ENCODE measurements at places on chromosomes 2 and 18. TPM values are rescaled to one million over a fixed set of nuclear protein-coding genes. Genes with fewer than 3 reads are reported as not detected.
A peak's percentile ranks its signal among the peaks of the same experiment; 100 is the strongest.

Gene FECH
- total RNA-seq, result 15.0 TPM

Gene PLEK
- total RNA-seq, result 2.7 TPM

GRCh38 chr18:2002151-2002550 lies 569.2 kb downstream of the METTL4 start:
- no peak for ATAC-seq

GRCh38 chr2:74772046-74772445 lies 61.9 kb upstream of the HK2 start:
- ATAC-seq, result no peak

GRCh38 chr18:68220458-68220857 lies 494.4 kb downstream of the TMX3 start:
- ATAC-seq, result no peak

GRCh38 chr2:10091182-10091888 lies 11.1 kb upstream of the CYS1 start:
- no peak for ATAC-seq

- ATAC-seq, result no peak
Observed at GRCh38 chr2:100260712-100261620, 61.3 kb downstream of the LONRF2 start.

DNA sequence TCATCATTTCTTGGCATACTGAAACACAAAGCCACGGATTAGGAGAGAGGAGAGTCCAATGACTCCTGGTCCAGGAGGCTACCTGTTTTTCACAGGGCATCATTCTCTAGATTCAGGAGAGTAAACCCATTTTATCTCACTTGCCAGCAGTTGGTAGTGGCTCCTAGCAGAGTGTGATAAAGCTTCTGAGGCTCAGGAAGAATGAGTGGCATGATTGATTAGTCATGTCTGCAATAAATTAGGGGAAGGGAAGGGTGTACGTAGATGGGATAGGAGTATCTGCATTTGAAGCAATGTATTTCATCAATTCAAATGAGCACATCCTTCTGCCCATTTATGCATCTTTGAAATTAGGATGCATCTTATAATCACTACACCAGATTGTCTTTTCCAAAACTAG lies 31.1 kb upstream of the PNO1 start:
- ATAC-seq, result no peak

GRCh38 chr2:228446734-228447133 lies 265.2 kb upstream of the SPHKAP start:
- no peak for ATAC-seq

- no peak for ATAC-seq
Observed at GRCh38 chr18:48136051-48136826, 205.8 kb upstream of the SMAD2 start.

DNA sequence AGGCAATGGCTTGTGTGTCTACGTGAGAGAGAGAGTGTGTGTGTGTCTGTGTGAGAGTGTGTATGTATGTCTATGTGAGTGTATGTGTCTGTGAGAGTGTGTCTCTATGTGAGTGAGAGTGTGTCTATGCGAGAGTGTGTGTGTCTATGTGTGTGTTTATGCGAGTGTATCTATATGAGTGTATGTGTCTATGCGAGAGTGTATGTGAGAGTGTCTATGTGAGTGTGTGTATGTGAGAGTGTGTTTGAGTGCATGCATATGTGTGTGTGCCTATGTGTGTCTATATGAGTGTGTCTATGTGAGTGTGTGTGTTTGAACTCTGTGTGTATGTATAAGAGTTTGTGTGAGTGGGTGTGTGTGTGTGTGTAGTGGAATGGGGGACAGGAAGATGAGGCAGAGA lies 9.8 kb upstream of the GNLY start:
- no peak for ATAC-seq

Gene PGAP1
- total RNA-seq, result 41.6 TPM

Gene BMP10
- total RNA-seq, result not detected

GRCh38 chr2:159832858-159833257 lies 34.9 kb upstream of the CD302 start:
- no peak for ATAC-seq

DNA sequence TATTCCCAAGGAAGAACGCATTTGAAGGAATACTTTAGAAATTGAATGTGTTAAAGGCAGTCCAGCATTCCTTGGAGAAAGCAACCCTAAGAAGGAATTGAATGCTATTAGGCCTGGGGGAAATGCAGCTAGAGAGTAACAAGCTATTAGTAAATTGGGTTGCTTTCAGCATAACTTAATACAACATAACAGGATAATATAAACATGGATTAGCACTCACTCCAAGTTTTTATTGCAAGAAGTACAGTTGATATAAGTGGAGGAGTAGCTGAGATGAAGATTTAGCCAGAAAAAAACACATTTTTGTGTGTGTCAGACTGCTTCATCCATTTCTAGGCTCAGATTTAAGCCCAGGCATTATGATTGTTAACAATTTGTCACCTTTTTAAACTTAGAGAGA lies 314.6 kb downstream of the MEIS1 start:
- ATAC-seq, result no peak

Gene IL37
- total RNA-seq, result not detected

Gene BOLL
- not detected for total RNA-seq

Gene TCF23
- total RNA-seq, result not detected

Gene CCDC68
- 0.17 TPM for total RNA-seq

DNA sequence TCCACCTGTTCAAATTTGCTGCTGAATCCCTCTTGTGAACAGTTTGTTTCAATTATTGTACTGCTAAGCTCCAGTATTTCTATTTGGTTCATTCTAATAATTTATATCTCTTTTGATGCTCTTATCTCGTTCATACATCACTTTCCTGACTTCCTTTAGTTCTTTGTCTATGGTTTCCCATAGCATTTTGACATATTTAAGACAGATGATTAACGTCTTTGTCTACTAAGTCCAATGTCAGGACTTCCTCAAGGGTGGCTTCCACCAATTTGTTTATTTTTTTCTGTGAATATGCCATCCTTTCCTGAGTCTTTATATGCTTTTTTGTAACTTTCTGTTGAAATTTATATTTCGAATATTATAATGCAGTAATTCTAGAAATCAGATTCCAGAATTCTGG lies 9.6 kb downstream of the PIGN start:
- ATAC-seq, result no peak

GRCh38 chr2:55401124-55401523 lies 18.5 kb downstream of the CCDC88A start:
- no peak for ATAC-seq

DNA sequence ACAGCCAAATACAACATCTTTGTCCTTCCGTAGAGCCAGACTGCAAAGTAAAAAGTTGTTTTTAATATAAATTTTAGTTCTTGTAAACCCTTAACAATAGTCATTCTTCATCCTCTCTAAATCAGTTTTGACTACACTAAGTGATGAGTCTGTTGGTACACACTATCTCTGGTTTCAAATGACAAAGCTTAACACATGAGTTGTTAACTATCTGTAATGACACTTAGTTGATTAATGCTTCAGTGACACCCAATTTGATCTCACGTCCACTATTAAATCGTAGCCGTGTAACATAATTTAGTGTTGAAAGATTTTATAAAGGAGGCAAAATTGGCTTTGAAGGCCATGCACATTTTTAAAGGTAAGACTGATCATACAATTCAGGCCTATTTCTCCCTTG lies 181.6 kb downstream of the ZNF521 start:
- ATAC-seq, result no peak

DNA sequence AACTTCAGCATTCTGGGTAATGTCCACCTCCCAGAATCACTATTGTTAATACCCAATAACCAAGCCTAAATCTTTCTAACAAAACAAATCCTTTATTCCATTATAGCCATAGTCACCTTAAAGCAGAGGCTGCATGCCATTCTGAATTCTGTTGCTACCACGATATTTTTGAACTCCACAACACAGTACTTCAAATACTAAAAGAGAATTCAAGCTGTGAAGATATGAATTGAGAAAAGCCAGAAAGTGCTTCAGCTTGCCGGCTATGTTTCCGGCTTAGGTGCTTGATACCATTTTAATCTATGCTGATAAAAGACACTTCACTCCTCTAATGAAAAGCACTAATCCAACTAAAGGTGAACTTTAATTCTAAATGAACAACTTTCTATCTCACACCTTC lies 41.3 kb downstream of the GAREM1 start:
- ATAC-seq, result no peak

- ATAC-seq, result no peak
Observed at GRCh38 chr2:149661844-149662243, 74.3 kb upstream of the MMADHC start.

DNA sequence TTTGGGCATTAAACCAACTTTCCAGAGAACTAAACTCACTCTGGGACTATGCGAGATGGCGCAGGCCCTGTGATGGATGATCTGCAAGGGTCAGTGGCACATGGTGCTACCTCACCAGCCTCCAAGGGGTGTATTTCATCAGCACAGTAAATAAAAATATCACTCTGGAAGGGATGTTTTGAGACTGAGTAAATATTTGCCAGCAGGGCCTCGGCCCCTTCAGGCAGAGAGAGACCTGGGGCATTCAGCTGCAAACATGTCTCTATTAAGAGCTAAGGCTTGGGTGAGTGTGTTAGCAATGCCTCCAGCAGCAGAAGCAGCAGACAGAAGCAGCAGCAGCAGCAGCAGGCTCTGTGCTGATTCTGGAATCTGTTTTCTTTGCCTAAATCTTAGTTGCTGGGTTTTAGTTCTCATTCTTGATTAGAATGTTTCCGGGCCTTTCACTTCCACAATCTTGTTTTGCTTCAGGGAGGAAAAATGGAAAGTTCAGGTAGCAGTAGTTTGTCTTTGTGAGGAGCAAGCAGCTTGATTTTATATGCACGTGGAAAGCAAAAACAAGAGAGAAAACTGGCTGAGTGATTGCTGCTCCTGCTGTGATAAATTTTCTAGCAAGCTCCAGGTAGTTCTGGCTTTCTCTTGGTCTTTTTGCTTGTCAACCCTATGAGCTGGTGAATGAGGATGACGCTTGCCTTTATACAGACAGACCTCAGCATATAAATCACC lies 18.6 kb downstream of the ADCYAP1 start:
- no peak for ATAC-seq

Gene PAX8
- total RNA-seq, result 0.86 TPM

Gene EIPR1
- 45.7 TPM for total RNA-seq

DNA sequence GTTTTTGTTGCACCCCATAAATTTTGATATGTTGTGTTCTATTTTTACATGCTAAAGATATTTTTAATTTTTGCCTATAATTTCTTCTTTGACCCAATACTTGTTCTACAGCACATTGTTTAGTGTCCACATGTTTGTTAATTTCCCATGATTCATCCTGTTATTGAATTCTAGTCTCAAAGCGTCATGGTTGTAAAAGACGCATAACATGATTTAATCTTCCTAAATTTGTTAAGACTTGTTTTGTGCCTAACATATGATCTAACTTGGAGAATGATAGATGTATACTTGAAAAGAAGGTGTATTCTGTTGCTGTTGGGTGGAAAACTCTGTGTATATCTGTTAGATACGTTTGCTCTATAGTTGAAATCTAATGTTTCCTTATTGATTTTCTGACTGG lies 27.1 kb upstream of the SULT1C3 start:
- ATAC-seq, result no peak

Gene CCDC74B
- total RNA-seq, result 1.3 TPM

DNA sequence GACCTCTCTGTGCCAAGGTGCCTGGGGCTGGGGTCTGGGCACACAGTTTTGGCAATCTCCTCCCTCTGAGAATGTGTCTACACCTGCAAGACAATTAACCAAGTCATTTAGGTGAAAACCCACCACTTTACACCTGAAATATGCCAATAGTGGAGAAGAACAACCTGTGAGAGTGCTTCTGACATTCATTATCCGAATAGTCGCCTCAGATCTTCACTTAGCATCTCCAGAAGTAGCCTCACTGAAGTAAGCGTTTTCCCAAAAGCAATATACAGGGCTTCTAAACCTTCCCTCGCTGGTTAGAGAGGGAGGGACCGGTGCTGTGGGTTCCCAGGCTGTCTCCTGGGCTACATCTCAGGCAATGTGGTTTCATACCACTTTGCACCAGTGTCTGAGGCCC lies 173.5 kb downstream of the DDX1 start:
- ATAC-seq, result no peak

- ATAC-seq, result no peak
Observed at GRCh38 chr2:236293241-236293810, 29.1 kb upstream of the ASB18 start.

GRCh38 chr2:102703305-102703704 lies 58.5 kb upstream of the TMEM182 start:
- ATAC-seq, result no peak

GRCh38 chr2:85662899-85663593 lies 5.0 kb downstream of the SFTPB start:
- no peak for ATAC-seq

- ATAC-seq, result no peak
Observed at GRCh38 chr18:76456018-76456750, 38.9 kb downstream of the ZNF516 start.

Gene TANK
- 114 TPM for total RNA-seq

Gene RPRD1A
- 16.3 TPM for total RNA-seq

Gene C2orf72
- total RNA-seq, result 0.48 TPM

GRCh38 chr2:28927878-28928277 lies 33.4 kb downstream of the WDR43 start:
- ATAC-seq, result no peak

GRCh38 chr2:160492401-160493226 lies 993 bp downstream of the RBMS1 start:
- peak; percentile 53 for ATAC-seq

Gene LOXL3
- total RNA-seq, result 2.0 TPM

DNA sequence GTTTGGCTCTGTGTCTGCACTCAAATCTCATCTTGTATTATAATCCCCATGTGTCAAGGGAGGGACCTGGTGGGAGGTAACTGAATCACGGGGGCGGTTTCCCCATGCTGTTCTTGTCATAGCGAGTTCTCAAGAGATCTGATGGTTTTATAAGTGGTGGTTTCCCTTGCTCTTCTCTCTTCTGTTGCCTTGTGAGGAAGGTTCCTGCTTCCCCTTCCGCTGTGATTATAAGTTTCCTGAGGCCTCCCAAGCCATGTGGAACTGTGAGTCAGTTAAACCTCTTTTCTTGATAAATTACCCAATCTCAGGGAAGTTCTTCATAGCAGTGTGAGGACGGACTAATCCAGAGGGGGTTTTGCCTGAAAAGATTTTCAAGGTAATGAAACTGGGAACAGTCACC lies 245.4 kb downstream of the GALR1 start:
- no peak for ATAC-seq

DNA sequence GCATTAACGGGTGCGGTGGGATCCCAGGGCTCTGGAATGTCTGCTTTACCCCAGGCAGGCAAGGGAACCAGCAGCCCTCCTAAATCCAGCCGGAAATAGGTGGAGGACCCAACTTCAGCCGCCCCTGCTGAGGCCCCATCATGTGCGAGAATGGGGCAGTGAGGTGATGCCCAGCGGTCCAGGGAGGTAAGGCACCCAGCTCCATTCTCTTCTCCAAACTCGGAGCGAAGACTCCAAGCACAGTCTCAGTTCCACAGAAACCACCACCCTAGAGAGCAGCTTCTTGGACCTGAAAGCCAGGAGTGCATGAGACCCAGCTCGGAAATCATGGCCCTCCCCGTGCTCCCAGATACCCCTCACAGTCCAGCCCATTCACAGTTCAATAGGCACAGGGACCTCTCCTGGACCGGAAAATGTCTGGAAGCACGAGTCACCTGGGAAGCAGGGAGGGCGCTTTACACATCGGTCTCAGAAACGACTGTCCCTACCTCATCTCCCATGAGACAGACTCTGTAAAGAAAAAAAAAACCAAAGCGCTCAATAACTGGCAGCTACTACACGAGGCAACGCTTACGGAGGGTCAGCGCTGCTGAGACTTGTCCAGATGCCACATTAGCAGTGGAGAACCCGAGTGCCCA lies 2.0 kb downstream of the SDC1 start:
- no peak for ATAC-seq

Gene NEB
- total RNA-seq, result 1.3 TPM
